ENCODE measurements at places on chromosomes 4 and X.

DNA sequence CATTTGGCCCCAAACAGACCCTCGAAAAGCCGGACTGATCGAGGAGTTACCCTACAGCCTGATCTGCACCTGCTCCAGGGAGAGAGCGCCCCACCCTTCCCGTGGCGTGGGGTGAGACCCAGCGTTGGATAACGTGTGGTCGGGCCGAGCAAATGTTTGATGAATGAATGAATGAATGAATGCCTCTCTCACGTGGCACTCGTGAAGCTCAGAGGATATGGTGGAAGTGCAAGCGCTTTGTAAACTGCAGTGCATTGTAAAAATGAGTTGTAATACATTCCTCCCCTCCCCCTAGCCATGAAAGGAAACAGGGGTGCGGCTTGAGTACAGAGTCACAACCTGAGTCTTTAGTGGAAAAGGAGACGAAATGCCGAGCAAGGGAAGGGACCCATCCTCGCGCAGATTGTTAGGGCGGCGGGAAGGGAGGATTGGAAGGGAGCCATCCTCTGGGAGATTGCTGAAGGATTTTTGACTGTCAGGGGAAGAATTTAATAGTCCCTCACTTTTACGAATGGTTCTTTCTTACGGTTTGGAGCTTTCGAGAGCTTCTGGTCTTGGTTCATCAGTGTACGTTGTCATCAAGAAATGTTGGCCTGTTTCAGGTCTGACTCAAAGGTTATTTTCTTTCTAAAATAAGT is 772 bp upstream of the FBXW7 start:
- peak; percentile 67 for DNase-seq

DNA sequence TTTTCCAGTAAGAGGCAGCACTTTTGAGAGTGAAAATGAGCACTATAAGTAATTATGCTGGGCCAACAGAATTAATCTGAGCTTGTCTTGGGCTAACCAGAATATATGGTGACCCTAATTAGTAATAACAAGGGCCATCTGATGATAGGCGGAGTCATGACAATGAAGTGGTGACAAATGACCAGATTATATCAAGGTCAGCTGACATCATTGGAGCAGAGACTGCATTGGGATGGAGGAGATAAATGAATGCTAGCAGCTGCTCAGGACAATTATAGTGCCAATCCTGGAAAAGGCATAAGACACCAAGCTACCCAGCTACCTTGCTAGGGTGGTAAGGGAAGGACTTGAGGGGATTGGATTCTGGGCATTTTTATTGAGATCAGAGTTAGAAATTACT is 1548.7 kb downstream of the RPA4 start:
- no peak for DNase-seq

DNA sequence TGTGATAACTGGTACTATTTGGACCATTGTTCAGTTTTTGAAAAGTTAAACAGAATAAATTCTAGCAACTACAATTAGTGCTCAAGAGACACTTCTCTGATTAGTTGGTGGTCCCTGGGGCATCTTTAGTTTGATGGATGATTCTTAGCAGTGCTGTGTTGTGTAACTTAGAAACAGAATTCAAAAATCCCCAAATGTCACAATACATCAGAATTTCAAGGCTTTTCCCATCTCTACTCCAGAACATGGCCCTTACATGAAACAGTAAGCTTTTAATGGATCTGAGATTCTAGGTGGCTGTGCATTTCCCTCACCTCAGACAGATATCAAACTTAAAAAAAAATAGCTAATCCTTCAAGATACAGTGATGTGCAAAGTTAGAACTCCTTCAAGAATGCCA is 104.4 kb upstream of the CXCL13 start:
- no peak for DNase-seq

DNA sequence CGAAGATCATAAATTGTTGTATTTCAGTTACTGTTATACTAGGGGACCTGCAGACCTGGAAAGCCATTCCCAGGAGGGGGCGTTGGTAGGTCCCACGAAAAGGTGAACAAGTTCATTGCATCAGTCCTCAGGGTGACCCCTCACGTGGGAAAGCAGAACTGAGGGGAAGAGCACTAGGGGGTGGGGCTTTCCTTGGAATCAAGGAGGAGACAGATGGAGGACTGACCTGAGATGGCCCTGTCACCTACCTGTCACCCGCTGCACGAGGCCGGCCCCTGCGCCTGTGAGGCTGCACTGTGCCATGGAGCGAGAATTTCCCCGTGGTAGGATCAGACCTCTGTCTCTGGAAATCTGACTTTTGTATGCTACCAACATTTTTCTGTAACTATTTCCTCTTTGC is 41.8 kb upstream of the CLDN24 start:
- no peak for DNase-seq

- DNase-seq: no peak
Observed at GRCh38 chrX:132837967-132838366, 120.5 kb downstream of the HS6ST2 start.

DNA sequence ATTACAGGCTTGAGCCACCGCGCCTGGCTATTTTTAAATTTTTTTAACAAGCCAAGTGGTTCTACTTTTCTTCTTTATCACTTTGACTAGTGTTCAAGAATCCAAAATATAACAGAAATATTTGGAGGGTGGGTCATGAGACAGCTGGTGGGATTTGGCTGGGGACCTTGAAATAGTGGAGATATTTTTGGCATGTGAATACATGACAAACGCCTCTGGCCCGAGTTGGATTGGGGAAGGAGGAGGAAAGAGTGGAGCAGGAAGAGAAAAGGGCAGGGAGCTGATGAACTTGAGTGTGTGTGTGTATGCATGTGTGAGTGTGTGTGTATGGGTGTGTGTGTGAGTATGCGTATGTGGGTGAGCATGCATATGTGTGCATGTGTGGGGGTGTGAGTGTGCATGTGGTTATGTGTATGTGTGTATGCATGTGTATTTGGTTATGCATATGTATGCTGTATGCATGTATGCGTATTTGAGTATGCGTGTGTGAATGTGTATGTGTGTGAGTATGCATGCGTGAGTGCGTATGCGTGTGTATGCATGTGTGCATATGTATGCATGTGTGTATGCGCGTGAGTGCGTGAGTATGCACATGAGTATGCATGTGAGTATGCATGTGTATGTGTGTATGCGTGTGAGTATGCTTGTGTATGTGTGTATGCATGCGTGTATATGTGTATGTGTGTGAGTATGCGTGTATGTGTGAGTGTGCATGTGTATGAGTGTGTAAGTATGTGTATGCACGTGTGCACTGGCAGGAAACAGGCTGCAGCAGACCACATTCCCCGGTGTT is 49.6 kb downstream of the JADE1 start:
- no peak for DNase-seq

DNA sequence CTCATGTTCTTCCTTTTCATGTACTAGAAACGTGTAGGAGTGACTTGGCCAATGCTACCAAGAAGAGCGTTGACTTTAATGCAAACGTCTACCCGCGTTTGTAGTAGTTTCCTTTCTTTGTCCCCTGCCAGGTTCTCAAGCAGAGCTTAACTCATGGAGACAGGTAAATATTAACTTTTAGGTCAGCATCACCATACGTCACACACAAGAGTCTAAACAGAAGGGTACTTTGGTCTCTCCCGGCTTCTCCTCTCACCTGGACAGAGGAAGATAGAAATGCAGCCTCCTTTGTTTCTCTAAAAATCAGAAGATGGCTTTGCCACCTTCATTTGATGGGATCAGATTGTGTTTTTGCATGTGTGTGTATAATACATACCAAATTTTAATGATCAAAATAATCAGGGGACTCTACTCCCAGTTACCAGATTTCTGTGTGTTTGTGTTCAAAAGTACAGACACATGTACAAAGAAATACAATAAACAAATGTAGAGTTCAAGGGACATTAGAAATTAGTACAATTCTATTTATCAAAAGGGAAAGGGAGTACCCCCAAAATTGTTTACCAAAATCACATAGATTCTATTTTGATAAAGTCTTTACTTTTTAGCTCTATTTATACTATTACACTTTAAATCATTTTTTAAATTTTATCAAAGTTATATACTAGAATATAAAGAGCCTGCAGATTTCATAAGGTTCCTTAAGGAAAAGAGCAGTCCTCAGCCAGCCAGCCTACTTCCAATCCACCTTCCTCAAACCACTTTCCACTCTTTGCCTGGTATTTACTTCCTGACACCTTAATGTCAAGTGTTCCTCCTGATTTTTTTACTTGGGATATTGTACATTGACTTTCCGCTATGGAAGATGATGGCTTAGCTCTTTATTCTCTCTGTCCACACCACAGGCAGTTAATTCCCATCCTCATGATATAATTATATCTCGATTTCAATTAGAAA is 195.5 kb downstream of the RELL1 start:
- DNase-seq: no peak
